ENCODE measurements at places on chromosomes 4 and X. TPM values are rescaled to one million over a fixed set of nuclear protein-coding genes. Genes with fewer than 3 reads are reported as not detected.

- no peaks in the 10 kb centered on the region for H3K4me1 ChIP-seq
- no peak for DNase-seq
- no peak overlapping the region for H3K4me3 ChIP-seq
- H3K36me3 ChIP-seq = no peaks in the 10 kb centered on the region
- H3K27ac ChIP-seq = no peak overlapping the region
Observed at GRCh38 chr4:165994701-165995100, 121.7 kb downstream of the TLL1 start.

- DNase-seq = no peak
- no peaks in the 10 kb centered on the region for H3K36me3 ChIP-seq
- H3K27ac ChIP-seq = no peak overlapping the region
- no peaks in the 10 kb centered on the region for H3K4me1 ChIP-seq
Observed at GRCh38 chrX:74318672-74319071, 14.7 kb downstream of the ZCCHC13 start.

Gene RASL11B
- 0.83 TPM for polyA plus RNA-seq

Gene FGFBP1
- polyA plus RNA-seq = not detected

DNA sequence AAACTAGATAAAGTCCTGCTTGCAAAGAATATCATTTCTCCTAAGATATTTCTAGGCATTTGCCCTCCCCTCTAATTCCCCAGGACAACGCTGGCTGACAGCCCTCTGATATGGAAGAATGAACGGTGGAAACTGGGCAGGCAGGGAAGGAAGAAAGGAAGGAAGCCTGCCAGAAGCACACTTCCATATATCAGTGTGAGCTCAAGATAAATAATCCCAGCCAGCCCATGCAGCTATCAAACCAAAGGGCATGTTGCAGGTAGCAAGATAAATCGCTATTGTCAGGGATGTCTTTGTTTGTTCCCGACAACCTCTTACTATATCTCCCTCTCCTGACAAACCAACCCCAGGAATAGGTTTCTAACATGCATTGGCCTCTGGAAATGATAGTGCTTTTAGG is 412.8 kb downstream of the HNRNPD start:
- no peaks in the 10 kb centered on the region for H3K36me3 ChIP-seq
- no peak overlapping the region for H3K4me3 ChIP-seq
- H3K27ac ChIP-seq = no peak overlapping the region
- H3K4me1 ChIP-seq = no peaks in the 10 kb centered on the region
- DNase-seq = no peak
- no peaks in the 10 kb centered on the region for H3K27me3 ChIP-seq

Gene ESX1
- 0.05 TPM for polyA plus RNA-seq

DNA sequence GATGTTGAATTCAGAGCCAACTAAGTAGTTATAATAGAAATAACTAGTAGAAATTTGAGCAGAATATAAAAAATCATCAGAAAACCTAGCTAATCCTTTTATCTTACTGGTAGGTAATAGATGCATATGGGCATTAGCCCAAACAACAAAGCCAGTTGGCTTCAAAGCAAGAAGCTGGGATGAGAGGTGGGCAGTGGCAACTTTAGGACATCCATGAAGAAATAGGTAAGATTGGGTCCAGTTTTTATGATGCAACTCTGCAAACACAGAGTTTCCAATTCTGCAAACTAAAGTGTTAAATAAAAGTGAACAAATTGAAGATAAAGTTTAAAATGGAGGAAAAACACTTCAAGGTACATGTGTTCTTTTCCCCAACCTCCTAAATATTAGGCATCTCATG is 5.1 kb downstream of the PGRMC2 start:
- peaks cover 14% of the 10 kb centered on the region for H3K4me1 ChIP-seq
- no peak overlapping the region for H3K4me3 ChIP-seq
- no peak overlapping the region for H3K27ac ChIP-seq
- H3K36me3 ChIP-seq = no peaks in the 10 kb centered on the region
- no peaks in the 10 kb centered on the region for H3K27me3 ChIP-seq

DNA sequence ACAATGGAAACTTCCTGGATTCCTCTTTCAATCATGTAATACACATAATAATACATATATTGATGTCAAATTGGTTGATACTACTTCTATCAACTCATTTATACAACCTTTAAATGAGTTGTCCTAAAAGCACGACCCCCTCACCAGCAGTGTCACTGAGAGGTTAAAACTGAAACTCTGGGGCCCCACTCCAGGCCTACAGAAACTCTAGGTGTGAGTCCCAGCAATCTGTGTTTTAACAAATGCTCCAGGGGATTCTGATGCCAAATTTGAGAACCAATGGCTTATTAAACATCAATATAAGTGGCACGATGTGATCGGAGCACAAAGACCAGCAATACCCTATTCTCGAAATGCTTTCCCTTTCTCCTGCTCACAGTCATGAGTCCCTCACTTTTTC is 47.9 kb downstream of the ATP8A1 start:
- H3K27me3 ChIP-seq = no peaks in the 10 kb centered on the region
- DNase-seq = no peak

Data from endothelial cell of umbilical vein (primary cell).